8988T (cell line): ENCODE measurements at places on chromosomes 16 and 17.
A peak's percentile ranks its signal among the peaks of the same experiment; 100 is the strongest.

DNA sequence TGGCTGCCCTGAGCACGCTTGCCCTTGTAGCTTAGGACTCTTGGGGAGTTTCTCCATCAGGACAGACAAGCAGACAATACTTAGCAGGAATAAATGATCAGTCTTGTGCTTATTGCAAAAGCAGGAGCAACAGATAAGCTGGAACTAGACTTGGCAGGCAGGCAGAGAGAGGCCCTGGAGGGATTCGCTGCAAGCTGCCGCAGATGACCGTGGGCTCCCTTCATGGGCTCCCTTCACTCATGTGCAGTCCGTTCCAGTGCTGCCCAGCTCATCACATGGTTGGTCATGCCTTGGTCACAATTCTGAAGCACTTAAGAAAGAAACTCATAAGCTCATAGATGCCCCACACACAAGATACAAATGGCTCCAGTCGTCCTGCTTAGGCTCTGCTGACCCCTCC lies 2.4 kb upstream of the SLC5A10 start:
- DNase-seq = no peak

DNA sequence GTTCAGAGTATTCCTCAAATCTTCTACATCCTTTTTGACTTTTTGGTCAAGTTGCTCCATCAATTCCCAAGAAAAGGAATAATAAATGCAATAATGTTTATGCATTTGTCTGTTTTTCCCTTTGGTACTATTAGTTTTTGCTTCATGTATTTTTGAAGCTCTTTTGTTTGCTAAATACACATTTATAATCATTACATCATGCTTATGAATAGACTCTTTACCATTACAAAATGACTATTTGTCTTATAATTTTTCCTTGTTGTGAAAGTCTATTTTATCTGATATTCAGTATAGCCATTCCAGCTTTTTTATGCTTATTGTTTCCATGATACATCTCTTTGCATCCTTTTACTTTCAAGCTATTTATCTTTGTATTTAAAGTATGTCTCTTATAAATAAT lies 41.2 kb downstream of the CEP112 start:
- DNase-seq = no peak

- no peak for DNase-seq
These were observed 15.3 kb downstream of the ENGASE start for GRCh38 chr17:79089720-79090442.

- DNase-seq = no peak
These were observed 29.0 kb downstream of the SMYD4 start for GRCh38 chr17:1800712-1801111.

- DNase-seq = no peak
These were observed 4.0 kb downstream of the EIF4A3 start for GRCh38 chr17:80142929-80143328.

DNA sequence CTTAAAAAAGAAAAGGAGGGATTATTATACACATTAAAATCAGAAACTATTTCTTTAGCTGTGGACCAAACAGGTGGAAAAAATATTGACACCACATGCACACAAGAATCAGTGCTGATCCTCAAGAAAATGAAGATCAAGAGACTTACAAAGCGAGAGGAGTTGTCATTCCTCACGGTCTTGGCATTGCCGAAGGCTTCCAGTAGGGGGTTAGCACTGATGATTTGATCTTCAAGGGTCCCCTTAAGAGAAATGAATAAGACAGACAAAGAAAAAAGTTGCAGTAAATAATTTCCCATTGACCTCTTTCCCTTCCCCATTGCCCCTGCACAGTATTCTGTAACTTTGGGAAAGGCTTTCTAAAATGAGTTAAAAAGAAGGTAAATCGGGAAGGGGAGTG lies 6.0 kb downstream of the MYH4 start:
- no peak for DNase-seq

DNA sequence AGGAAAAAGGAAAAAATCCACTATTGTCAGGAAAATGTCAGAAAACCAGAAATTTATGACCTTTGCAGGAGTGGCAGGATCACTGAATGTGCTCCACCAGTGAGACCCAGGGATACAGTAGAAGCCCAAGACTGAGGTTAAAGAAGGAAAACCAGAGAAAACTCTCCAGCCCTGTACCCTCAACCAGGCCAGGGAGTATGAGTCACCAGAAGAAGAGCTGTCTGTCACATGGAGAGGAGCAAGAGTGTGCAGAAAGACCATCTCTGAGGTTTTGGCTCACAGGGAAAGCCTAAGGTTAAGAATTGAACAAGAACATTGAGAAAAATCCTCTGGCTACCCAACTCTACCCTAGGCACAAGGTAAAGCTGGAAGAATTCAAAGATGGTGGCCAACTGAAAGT lies 47.6 kb upstream of the MON1B start:
- DNase-seq = no peak

DNA sequence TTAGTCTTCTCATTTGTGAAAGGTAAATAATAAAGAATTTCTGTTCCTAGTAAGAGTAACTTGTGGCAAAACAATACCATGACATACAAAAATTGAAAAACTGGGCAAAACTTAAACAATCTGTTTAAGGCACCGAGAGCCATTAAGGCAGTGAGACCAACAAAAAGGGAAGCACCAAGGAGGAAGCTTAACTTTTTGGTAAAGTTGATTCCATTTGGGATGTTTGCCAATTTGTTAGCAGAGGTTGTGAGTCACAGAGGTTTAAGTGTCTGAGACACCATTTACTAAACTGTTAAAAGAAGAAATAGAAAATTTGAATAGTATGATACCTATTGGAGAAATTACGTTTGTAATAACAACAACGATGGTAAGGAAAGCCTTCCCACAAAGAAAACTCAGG lies 4.9 kb downstream of the SLC35G3 start:
- DNase-seq = no peak

- no peak for DNase-seq
These were observed 5.7 kb downstream of the HAGH start for GRCh38 chr16:1820946-1821290.

DNA sequence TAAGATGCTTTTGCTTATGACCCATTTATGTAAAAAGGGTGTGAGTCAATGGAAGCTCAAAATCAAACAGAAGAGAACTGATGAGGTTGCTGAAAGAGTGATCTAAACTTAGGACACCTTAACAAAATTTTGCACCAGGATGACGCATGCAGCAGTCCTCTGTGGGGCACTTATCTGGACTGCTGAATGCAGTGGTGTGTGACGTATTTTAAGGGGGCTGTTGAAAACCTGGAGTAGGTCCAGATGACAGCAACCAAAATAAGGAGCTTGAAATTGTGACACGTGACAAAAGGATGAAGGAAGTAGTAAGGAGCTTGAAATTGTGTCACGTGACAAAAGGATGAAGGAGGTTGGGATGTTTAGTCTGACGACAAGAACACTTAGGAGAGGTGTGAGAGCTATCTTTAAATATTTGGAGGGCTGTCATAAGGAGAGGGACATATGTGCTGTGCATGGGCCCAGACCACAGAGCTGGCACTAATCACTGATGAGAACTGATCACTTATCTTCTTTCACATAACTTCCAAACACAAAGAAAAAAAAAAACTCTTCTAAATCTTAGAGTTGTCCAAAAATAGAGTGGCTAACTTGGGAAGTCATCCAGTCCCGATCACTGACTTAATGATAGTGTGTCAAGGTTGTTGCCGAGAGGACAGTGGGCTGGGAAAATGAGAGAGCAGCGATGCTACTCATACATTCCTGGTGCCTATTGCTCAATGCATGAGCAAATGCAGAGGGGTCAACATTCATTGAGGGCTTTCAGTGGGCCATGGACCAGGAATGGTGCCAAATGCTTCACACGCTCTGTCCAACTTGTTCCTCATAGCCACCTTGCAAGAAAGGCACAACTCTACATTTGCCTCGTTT lies 264.2 kb upstream of the ZFHX3 start:
- DNase-seq = no peak

- DNase-seq = no peak
These were observed 673.6 kb downstream of the HS3ST4 start for GRCh38 chr16:26365161-26365940.

DNA sequence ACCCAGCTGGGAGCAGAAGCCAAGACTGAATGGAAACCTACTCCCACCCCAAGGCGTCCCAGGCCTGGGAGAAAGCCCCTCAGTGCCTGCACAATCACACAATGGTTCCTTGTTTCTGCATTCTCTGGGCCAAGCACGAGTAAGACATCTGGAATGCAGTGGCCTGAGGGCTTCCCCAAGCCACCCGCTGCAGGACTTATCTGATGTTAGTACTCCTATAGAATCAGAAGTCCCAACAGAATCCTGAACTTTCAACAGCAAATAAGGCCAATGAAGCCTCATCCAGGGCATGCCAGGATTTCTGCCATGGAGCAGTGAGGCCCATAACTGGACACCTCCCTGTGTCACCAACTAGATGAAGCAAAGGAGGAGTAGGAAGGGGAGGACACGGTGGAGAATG lies 28.6 kb downstream of the MYO18A start:
- no peak for DNase-seq

DNA sequence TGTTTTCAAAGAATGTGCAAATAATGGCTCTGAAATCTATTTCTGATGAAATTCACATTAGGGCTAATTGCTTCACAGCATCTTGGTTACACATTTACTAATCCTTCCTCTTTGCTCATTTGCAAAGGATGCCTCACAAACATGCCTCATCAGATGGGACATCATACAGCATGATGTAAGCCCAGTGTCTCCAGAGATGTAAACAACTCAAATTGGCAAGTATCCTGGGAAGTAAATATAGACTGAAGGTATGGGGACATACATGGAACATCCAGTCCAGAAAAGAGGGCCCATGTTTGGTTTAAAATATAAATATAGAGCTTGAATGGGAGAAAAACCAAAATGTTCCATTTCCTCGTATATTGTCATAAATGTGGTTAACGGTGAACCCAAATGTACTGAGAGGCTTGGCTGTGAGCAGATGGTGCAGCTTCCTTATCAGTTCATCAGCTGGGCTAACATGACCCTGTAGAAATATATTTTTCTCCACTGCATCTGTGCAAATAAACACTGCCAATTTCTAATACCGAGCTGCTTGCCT lies 142.9 kb upstream of the NUDT7 start:
- DNase-seq = no peak

GRCh38 chr17:75755205-75755901 lies 9.6 kb downstream of the GALK1 start:
- DNase-seq = no peak

GRCh38 chr17:38560503-38561318 lies 45.0 kb downstream of the SRCIN1 start:
- no peak for DNase-seq

DNA sequence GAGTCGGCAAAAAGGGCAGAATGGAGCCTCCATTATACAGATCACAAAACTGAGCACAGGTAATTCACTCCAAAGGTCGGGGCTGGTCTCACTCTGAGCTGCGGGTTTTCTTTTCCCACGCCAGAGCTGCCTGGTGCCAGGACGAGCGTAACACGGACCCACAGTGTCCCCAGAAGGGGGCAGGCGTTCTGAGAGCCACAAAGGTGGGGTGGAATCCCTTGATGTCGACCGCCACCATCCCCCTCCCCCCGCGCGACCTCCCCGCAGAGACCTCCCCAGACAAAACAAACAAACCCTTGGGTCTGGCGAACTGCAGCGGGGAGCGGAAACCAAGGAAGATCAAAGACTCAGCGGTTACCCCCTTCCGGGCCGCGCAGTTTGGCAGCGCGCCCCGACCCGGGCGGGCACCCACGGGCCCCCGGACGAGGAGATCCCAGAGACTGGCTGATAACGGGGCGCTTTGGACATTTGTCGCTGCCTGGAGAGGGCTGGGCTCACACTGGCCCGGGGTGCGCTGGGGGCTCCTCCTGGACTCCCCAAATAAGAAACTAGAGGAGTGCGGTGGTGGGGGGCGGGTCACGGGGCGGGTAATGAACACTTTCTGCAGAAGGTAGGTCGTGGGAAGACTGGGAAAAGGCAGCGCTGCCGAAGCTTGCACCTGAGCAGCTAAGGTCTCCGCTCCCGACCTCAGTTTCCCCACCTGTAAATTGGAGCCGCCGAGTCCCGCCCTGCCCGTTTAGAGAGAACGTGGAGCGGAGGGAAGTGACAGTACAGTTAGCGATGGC lies 664 bp upstream of the NKD1 start:
- peak; percentile 79 for DNase-seq

DNA sequence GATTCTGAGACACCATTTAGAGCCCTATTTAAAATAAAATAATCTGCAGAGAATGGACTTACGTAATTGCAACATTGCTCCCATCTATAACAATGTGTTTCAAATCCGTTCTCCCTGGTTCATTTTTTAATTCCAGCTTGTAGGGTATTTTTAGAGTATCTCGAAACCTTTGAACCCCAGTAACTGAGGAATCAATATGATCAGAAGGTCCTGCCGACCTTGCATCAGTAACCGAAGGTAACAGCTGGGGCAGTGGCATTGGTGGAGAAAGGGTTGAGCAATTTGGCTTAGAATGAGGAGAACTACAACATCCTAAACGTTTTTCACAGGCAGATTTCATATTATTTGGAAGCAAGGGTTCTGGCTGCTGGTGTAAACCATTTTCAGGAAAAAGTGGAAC lies 49.3 kb downstream of the N4BP1 start:
- DNase-seq = no peak

GRCh38 chr17:48427598-48427997 lies 2.4 kb downstream of the SKAP1 start:
- no peak for DNase-seq

- peak; percentile 35 for DNase-seq
These were observed 1.5 kb downstream of the ZNF319 start for GRCh38 chr16:57998992-57999365.
